ENCODE measurements at places on chromosomes 6 and 20.
A peak's percentile ranks its signal among the peaks of the same experiment; 100 is the strongest.

DNA sequence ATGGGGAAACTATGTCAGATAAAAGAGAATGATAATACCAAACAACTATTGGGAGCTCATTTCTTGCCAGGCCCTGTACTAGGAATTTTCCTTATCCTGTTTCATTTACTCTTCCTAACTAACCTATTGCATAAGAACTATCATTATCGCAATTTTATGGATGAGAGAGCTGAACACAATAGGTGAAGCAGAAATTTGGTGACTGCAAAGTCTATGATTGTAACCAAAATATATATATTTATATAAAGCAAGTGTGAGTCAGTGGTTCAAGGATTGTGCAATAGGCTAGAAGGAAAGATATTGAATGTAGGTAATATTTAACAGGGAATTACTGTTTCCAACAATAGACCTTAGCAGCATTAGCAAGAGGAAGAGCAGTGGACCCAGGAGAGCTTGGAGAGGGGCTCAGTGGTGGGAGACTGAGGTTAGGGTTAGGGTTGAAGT is 181.1 kb upstream of the TENT5A start:
- no peak for DNase-seq

DNA sequence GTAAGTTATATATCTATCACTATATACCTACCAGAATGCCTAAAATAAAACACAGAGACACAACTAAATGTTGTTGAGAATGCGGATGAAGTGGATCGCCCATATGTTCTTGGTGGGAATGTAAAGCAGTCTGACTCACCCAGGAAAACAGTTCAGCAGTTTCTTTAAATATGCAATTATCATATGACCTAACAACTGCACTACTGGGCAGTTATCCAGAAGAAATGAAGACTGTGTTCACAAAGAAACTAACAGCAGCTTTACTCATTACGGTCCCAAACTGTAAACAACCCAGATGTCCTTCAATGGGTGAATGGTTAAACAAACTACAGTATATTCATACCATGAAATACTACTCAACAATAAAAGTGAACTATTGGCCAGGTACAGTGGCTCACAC is 14.3 kb upstream of the ZC3H12D start:
- DNase-seq = peak; percentile 35

DNA sequence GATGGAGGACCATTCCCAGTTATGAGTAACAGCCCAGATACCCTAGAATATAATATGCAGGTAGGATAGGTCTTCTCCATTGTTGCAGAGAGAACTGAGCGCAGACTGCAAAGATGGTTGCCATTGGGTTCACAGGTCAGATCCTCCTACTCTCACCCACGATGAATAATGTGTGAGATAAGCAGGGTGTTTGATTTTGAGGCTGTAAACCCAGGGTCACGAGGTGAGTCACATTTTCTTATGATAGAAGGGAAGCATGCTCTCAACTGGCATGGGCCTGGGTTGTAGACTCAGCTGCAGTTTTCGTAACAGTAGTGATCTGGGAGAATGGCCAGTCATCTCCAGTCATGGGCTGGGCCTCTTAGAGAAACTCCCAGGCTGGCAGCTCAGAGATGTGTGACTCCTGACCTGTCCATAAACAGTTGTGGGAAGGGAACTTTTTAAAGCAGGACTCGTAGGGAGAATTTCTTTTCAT is 74.2 kb downstream of the CD164 start:
- no peak for DNase-seq

DNA sequence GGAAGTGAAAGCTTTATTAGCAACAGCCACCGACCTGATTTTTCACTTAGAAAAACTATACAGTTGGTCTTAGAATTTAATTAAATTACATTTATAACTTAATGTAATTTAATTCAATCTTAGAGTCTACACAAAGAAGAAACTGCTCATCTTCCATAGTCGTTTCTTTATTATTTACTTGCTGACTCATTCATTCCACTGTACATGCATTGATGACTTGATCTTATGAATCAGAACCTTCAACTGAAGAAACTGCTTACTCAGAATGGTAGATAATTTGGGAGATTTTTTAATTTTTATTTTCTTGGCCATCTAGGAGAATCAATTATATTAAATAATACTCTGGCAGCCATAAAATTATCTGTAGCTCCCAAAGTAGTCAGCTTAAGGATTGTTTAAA is 1021.6 kb upstream of the FLRT3 start:
- DNase-seq = peak; percentile 56

DNA sequence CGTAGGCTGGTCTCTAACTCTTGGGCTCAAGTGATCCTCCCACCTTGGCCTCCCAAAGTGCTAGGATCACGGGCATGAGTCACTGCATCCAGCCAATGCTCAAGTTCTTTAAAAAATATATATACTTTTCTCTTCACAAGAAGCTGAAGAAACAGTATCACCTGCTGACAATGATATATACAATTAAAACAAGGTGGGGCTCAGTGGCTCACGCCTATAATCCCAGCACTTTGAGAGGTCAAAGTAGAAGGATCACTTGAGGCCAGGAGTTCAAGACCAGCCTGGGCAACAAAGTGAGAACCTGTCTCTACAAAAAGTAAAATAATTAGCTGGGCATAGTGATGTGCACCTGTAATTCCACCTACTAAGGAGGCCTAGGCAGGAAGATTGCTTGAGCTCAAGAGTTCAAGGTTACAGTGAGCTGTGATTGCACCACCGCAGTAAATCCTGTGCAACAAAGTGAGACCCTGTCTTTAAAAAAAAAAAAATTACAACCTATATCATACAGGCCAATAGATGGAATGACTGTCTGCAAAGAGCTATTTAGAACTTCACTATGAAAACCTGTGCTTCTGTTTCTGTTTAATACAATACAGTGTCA is 36.4 kb downstream of the MBOAT1 start:
- no peak for DNase-seq

DNA sequence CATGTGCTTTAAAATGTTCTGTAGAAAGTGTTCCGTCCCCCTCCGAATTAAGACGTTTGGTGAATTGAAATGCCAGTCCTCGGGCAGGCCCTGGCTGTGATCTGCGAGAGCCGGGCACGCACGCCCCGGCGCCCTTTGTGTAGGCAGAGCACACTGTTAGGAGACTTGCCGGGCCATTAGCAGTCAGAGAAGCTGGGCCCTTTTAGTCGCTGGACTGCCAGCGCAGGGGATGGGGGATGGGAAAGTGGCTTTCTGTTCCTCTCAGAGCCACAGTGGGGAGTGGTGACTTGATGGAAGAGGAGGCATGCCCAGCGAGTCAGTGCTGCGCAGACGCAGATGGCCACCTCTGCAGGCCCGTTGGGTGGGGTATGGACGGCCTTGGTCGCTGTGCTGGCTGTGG is 2.2 kb downstream of the PPP1R3G start:
- DNase-seq = no peak

DNA sequence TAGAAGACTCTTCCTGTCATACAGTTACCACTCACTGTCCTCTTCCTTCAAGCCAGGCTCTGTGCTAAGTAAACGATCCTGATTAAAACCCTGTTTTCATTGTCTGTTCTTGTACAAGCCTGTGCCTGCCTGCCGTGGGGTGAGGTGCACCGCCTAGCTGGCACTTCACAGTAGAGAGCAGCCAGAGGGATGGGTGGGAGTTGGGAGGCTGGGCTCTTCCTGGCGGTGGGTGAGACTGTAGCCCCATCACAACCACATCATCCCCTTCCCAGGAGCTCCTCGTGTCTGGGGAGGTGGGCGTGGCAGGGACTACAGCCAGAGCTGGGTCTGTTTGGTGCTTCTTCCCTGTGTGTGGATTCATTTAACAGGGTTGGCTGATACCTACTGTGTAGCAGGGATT is 382.0 kb downstream of the TAF4 start:
- no peak for DNase-seq

GRCh38 chr6:37202788-37203491 is 33.0 kb downstream of the PIM1 start:
- DNase-seq = no peak

DNA sequence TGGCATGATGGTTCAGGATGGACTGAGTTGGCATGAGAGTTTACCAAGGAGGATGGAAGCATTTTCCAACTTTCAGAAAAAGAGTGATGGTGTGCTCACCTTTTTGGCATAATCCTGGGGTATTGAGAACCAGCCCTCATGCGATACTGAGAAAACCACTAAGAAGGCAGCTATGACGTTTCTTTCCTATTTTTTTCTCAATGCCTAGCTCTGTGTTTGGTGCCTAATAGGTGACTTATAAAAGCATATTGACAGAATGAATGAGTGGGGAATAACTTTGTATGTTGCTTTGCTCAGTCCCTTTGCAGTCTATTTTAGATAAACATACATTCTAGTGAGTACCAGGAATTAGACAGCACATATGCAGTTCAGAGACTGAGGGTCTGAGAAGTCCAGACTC is 816.3 kb downstream of the DHX35 start:
- DNase-seq = no peak

- DNase-seq = no peak
These were observed 170.9 kb downstream of the HIVEP2 start for GRCh38 chr6:142773859-142774648.

DNA sequence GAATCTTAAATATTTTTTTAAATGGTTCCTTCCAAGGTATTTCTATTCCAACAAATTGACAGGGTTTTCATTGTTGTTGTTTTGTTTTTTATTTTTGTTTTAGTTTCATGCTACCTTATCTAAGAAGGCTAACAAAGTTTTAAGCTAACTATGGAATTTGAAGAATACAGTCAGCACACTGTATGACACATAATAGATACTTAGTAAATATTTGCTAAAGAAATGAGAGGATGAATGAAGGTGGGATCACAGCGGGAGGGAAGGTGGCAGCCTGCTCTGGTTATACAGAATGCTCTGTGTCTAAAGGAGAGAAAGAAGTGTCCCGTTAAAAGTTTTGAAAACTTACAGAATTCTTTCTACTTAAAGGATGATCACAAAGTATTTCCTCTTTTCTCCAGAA is 43.7 kb upstream of the DST start:
- DNase-seq = no peak

DNA sequence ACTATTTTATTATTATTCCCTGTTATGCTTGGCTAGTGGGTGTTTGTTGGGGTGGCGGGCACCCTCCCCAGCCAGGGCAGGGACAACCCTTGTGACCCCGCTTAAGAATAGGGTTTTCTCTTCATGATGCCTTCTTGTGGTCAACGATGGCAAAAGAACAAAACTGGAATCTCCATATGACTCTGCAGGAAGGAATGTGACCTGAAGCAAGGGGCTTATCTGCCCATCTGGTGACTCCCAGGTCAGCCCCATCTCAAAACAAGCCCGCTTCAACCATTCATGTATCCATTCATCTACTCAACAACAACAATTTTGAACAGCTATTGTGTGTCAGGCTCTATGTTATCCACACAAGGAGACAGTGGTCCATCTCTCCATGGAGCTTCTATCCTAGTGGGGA is 30.9 kb upstream of the TGM6 start:
- DNase-seq = no peak

GRCh38 chr6:79064635-79065034 is 13.4 kb downstream of the PHIP start:
- no peak for DNase-seq

DNA sequence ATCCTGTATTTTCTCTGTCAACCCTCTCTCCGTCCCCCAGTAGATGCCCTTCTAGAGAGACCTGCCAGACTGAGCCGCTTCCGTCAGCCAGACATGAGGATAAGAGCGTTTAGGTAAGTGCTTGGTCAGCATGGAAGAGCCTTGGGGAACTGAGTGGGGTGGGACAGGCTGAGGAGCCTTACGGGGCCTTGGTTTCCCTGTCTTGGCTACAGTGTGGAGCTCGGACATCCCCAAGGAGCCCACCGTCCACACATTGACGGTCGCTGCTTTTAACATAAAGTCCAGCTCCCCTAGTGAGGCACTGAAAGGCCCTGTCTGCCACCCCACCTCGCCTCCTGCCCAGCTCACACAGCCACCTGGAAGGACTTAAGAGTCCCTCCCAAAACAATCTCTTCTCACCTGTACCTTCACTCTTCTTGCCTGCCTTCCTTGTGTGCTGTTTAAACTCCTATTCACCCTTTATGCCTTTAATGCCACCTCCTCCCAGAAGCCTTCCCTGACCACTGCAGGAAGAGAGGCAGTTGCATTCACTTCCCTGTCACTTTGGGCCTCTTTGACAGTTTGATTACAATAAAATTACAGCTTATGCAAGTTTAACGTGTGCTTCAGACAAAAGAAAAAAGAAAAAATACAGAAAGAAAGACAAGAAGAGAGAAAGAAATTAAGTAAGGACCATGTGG is 42.3 kb downstream of the PDYN start:
- DNase-seq = no peak

DNA sequence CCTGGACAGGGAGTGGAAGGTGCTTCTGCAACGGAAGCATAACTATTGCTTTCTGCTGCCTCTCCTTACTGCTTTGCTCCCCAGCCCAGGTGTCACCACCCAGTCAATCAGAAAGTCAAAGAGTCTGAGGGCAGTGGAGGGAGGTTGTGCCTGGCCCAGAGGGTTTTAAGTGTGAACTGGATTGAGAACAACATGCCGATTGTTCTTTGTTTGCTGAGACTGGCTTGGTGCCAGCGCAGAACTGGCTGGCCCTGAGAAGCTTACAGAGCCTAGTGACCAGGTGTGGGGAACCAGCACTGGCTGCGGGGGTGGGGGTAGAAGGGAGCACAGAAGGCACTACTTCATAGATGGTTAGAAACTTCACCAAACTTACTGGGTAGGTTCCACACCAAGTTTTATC is 31.1 kb upstream of the ENPP4 start:
- no peak for DNase-seq

DNA sequence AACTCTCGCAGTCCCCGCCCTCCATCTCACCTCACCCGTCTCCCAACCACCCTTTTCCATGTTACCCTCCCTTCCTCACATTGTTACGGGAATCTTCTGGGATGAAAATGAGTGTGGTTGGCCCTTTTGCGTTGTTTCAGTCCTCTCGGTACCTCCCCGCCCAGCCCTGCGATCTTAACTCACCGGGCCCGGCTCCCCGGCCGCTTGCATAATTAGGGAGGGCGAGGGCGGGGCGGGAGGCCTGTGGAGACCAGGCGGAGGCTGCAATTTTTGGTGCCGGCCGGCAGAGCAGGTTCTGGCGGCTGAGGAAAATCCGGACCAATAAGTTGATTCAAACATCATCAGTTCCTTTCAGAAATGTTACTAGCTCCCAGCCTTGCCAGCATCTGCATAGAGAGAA is 25.2 kb downstream of the TFAP2B start:
- no peak for DNase-seq

DNA sequence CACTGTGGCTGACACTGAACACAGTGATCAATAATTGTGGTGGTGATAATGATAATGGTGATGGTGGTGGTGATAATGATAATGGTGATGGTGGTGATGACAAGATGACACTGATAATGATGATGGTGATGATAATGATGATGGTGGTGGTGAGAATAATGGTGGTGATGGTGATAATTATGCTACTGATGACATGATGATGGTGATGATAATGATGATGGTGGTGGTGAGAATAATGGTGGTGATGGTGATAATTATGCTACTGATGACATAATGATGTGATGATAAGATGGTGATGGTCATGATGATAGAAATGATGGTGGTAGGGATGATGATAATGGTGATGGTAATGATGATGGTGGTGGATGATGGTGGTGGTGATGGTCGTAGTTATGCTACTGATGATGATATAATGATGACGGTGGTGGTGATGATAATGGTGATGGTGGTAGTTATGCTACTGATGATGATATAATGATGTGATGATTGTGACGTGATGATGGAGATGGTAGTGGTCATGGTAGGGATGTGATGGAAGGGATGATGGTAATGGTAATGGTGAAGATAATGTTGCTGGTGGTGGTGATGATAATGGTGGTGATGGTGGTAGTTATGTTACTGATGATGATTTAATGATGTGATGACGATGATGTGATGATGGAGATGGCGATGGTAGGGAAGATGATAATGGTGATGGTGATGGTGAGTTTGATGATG is 356.5 kb upstream of the CDH4 start:
- DNase-seq = no peak

- no peak for DNase-seq
These were observed 165.8 kb downstream of the KIF16B start for GRCh38 chr20:16407251-16408067.

Data from amniotic stem cell (primary cell).